ENCODE measurements at places on chromosomes 2 and 18.

- DNase-seq, result no peak
Measured at GRCh38 chr2:225766431-225766830, 366.9 kb downstream of the NYAP2 start.

DNA sequence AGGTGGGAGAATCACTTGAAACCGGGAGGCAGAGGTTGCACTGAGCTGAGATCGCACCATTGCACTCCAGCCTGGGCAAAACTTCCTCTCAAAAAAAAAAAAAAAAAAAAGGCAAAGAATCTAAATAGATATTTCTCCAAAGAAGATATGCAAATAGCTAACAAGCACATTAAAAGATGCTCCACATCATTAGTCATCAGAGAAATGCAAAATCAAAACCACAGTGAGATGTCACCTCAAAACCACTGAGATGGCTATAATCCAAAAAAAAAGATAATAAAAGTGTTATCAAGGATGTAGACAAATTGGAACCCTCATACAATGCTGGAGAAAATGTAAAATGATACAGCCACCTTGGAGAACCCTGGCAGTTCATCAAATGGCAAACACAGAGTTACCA, 8.4 kb downstream of the ST8SIA5 start:
- DNase-seq, result no peak

- no peak for DNase-seq
Measured at GRCh38 chr18:44680273-44681075, at the start of gene SETBP1. Gene SETBP1, plus strand, starts transcription at chr18:44680888. Its CDS starts 20,459 bp downstream, at chr18:44701347.

- no peak for DNase-seq
Measured at GRCh38 chr2:46848447-46848846, 67.2 kb downstream of the MCFD2 start.

DNA sequence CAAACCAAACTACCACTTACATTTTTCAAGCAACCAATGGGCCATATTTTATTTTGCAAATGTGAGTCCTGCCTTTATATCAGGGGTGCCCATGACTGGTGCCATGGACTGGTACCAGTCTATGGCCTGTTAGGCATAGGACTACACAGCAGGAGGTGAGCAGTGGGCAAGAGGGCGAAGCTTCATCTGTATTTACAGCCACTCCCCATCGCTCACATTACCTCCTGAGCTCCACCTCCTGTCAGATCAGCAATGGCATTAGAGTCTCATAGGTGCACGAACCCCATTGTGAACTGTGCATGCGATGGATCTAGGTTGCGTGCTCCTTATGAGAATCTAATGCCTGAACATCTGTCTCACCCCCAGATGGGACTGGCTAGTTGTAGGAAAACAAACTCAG, 53.6 kb downstream of the CCDC68 start:
- DNase-seq, result no peak

DNA sequence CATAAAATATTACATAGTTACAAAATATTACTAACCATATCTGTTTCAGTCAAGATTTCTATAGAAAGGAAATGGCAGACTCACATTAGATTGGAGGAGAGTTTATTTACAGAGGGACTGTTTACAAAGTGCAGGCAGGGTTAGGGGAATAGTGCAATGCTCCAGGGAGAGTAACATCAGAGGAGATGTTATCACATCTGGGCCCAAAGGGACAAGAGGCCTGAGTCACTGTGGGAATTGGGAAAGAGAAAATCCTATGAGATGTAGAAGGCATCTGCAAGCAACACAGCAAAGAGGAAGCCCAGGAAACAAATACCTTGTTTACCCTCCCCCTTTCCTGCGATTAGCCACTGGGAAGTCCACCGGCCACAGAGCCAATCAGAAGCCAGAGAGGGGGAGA, 227.3 kb upstream of the TANK start:
- DNase-seq, result no peak

GRCh38 chr2:774436-774835, 97.2 kb upstream of the TMEM18 start:
- DNase-seq, result no peak

DNA sequence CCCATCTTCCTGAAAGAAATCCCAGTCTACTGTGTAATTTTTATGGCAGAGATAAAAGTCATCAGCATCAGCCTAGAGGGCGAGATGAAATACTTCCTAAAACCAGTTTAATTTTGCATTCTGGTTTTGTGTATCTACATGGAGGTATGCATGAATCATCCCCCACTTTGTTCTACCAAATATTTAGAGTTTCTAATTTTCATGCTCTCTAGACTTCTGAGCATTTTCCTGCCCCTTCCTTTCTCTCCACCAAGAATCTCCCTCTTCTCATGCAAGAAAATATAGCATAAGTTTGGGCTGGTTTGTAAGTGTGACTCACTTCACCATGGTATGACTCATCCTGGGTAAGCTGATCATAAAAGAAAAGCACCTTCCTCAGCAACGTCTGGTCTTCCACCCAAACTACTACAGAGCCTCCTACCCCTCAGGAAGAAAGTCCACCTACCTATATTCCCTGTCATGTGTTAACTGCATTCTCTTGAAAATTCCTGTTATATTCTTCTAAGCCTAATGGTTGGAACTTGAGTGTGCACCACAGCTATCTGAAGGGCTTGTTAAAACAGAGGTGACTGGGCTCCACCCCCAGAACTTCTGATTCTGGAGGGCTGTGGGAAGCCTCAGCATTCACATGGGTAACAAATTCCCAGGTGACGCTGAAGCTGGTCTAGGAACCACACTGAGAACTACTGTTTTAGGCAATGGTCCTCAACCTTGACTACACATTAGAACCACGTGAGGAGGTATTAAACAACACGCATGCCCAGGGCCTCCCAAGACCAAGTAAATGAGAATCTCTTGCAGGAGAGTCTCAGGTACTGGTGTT, 37.4 kb upstream of the RAPGEF4 start:
- DNase-seq, result no peak

- DNase-seq, result no peak
Measured at GRCh38 chr2:238644095-238645081, 203.5 kb upstream of the TWIST2 start.

DNA sequence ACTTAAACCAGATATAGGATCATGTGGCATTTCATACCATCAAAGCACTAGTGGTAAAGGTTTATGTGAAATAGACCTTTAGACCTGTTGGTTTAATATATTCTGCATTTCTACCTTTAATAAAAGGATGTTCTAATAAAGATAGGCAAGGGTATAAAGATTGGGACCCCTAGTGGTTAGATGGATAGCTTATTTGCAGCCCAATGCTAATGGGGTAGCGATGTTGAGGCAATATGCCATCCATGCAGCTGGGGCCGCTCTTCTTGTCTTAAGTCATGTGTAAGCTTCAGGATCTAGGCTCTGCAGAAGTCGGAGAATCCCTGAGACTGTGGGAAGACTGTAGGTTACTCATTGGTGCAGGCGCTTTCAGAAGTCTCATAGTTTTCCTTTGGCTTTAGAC, 114.9 kb downstream of the ICOS start:
- no peak for DNase-seq

GRCh38 chr2:38620282-38620977, 17.7 kb upstream of the HNRNPLL start:
- DNase-seq, result no peak

DNA sequence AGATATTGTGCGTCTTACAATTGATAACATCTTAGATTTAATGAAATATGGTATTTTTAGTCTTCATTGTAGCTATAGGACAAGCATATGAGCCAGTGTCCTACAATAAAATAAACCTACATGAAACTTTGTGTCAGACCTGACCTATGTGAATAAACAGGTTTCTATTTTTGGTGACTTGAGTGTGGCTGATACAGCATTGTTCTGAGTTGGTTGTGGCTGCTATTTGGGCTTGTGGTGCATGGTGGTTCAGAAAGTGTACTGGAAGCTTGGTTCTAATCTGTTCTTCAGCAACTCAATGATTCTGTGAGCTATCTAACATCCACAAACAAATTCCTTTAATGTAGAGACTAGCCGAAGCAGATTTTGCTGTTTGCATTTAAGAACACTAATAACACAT, 64.9 kb upstream of the MAP2 start:
- DNase-seq, result no peak

- DNase-seq, result no peak
Measured at GRCh38 chr2:226694586-226695284, 104.9 kb downstream of the IRS1 start.

GRCh38 chr2:47354013-47354847, 48.7 kb upstream of the MSH2 start:
- no peak for DNase-seq

DNA sequence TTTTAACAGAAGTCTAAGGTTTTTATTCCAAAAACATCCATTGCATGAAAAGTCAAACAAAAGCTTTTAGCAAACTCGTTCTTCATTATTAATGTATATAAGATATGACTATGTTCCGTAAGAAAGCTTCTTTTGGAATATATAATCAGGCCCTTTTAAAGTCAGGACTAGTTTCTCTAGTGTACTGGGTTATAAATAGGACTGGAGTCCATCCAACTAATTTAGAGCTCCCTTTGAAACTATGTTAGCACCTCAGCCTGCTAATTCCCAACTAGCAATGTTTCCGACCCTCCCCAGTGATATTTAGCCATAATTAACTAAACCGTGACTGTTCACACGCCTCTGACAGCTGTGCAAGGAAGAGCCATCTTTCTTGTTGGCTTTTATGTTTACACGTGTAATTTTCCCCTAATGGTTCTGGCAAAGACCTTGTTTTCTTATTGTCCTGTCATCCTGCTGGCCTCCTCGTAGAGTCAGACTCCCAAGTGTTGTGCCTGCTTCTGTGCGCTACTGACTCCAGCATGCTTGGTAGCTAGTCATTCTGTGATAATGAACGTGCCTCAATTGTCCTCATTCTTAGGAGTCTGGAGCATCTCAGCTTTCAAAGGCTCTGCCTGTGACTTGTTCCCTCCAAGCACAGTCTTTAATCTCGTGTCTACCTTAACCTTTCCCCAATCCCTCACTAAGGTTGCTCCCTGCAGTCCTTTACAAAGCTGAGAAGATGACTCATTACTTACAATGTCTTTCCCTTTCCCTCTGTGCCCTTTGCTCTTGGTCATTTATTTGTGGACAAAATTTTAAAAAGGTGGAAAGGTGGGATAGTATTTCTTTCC, 172.2 kb upstream of the RASGRP3 start:
- DNase-seq, result no peak

- no peak for DNase-seq
Measured at GRCh38 chr2:197248623-197249022, 62.0 kb downstream of the ANKRD44 start.

DNA sequence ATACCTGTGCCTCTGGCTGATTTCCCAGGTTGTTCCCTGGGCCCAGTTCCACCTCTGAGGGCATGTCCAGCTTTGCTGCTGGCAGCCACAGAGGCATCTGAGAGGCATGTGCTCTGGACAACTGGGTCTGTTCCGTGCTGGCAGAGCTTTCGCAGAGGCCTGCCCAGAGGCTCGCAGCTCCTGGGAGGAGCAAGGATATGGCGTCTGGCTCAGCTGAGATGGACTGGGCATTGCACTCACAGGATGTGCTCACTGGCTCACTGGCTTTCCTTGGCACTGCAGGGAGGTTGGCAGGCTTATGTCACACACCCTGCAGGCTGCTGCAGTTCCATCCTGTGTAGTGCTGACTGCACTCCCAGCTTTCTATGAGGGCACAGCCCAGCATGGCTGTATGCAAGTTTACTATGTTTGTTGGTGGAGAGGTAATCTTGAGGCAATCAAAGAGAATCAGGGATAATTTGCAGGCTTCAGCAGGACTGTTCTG, 172.3 kb downstream of the PRKCE start:
- DNase-seq, result no peak
